EL (cell line): ENCODE measurements at places on chromosomes 5 and 9.

DNA sequence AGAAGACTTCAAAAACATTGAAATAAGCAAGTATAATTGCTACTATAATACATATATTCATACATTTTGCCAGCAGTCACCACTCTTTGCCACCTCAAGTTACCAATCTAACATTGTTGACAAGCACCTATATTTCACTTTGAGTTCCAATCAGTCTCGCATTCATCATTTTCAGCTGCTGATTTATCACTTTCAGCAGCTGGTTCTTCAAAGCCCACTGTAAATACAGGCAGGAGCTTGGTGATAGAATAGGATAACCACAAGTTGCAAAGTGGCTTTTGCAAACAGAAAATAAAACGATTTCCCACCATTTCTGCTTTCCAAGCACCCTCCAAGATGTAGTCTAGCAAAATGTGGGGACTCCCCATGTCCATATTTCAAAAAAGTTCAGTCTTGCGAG lies 114.2 kb upstream of the ITGA1 start:
- no peak for DNase-seq

- no peak for DNase-seq
Measured at GRCh38 chr5:58851571-58851970, 268.7 kb downstream of the RAB3C start.

- no peak for DNase-seq
Measured at GRCh38 chr5:116299746-116300640, 215.2 kb downstream of the COMMD10 start.

GRCh38 chr5:69271376-69271775 lies 36.7 kb downstream of the CDK7 start:
- peak; percentile 69 for DNase-seq
